HEK293T (cell line): ENCODE measurements at places on chromosomes 16 and 17.

GRCh38 chr16:28587386-28587785, 9.5 kb downstream of the SULT1A2 start:
- no peak for DNase-seq

- no peak for DNase-seq
These were observed 100.3 kb downstream of the MAF start for GRCh38 chr16:79500286-79500685.

GRCh38 chr17:51115179-51115578, 5.5 kb downstream of the SPAG9 start:
- DNase-seq, result no peak

DNA sequence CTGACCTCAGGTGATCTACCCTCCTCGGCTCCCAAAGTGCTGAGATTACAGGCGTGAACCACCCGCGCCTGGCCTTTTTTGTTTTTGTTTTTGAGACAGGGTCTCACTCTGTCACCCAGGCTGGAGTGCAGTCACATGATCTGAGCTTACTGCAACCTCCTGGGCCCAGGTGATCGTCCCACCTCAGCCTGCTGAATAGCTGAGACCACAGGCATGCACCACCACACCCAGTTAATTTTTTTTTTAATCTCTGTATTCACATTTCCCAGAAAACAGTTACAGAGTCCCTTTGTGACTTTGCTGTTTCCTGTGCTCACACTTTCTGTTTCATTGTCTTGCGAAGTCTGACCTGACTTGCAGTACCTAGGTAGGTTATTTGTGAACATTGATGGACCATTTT, 2.7 kb downstream of the CLUAP1 start:
- DNase-seq, result no peak

DNA sequence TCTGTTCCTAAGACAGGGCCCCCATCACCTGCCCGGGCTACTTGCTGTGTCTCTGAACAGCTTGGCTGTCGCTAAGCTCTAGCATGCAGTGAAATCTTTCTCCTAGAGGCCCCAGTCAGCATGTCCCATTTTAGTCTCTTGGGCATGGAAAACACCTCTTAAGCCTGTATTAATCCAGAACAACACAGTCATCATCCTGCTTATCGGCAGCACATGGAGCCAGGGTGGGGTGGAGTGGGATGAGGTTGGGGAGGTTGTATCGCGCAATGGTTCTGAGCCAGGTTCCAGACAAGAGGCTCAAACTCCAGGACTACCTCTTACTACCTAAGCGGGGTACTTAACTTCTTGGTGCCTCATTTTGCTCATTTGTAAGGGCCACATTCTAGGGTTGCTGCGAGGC, 7.8 kb downstream of the ST6GALNAC2 start:
- no peak for DNase-seq

DNA sequence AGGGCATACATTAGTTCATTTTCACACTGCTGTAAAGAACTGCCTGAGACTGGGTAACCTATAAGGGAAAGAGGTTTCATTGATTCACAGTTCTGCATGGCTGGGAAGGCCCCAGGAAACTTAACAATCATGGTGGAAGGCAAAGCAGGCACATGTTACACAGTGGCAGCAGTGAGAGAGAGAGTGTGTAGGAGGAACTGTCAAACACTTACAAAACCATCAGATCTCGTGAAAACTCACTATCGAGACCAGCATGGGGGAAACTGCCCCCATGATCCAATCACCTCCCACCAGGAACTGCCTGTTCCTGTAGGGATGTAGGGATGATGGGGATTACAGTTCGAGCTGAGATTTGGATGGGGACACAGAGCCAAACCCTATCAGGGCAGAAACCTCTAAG, 17.2 kb downstream of the NUBP1 start:
- no peak for DNase-seq

GRCh38 chr17:77894126-77894956, 64.2 kb upstream of the TNRC6C start:
- no peak for DNase-seq

DNA sequence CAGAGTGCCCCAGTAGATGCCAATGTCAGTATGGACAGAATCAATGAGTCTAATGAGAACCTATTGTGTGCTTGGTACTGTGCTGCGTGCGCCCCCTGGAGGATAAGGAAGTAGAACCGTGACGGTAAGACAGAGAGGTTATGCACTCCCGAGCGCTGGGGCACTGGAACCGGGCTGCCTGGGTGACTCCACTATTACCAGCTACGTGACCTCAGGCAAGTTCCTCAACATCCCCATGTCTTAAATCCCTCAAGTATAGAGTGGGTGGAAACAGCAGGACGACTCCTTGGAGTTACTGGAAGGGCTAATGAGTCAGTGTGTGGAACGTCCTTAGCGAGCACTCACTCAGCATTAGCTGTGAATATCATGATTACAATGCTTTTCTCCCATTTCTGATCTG, 16.2 kb downstream of the CHST4 start:
- peak; percentile 74 for DNase-seq

- no peak for DNase-seq
These were observed 62.0 kb upstream of the DNAJA2 start for GRCh38 chr16:47035436-47035835.

DNA sequence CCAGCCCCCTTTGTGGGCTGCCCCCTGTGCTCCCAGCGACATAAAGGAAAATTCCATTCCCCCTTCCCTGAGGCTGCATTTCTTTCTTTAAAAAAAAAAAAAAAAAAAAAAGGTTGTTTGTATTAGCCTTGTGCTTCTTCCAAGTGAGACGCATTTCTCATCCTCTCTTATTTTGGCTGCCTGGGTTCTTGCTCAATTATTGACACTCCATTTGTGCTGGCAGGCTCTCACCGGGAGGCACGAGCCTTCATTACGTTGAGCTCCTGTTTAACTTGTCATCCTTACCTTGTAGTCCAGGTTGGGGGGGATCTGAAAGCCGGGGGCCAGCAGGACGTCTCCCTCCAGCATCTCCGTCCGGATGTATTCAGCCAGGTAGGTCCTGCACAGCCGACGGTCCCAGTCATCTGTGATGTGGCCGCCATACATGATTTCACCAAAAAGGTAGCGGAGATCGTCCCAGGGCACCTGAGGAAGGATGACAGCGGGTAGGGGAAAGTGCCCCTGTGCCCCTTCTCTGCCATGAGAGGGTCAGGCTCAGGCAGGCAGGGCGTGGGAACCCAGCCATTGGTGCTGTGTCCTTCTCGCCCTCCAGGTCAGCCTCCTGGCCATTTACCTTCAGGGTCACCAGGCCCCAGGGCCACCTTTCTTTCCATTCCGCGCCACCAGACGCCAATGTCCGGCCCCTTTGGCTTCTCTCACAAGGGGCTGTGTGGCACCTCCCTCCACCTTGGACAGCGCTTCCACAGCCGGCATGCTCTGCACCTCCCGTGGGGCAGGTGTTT, 50.6 kb downstream of the PGS1 start:
- no peak for DNase-seq

GRCh38 chr16:2282866-2283555, 15.1 kb upstream of the RNPS1 start:
- DNase-seq, result no peak

DNA sequence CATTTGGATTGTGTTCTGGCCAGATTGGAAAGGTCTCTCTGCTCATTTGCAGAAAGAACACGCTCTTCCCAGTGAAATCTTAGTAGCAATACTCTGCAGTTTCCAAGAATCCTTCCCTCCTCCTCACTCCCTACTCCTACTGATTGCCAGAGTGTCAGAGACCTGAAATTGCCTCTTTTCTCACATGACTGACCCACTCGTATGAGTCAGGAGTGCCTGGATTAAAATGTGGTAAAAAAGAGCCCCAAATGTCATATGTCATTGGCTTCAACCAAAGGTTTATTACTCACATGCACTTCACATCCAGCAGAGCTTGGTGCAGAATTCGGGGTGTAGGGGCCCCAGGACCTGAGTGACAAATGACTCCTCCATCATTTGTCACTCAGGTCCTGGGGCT, 39.7 kb upstream of the IRX3 start:
- no peak for DNase-seq

DNA sequence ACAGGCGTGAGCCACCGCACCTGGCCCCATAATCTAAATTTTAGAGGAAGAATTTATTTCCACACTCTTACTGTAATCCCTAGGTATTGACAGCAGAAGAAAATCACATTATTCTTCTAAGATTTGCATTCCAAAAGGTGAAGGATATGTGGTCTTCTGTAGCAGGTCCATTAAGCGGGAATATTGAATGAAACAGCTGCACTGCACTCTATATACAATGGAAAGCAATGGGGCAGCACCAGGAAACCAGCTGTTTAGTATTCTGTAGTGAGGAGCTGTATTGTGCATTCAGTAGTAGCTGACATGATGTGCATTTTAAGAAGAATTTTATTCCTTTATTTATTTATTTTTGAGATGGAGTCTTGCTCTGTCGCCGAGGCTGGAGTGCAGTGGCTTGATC, 49.6 kb downstream of the PSMD12 start:
- no peak for DNase-seq
